ENCODE measurements at places on chromosomes 7 and 10. TPM values are rescaled to one million over a fixed set of nuclear protein-coding genes. Genes with fewer than 3 reads are reported as not detected.

DNA sequence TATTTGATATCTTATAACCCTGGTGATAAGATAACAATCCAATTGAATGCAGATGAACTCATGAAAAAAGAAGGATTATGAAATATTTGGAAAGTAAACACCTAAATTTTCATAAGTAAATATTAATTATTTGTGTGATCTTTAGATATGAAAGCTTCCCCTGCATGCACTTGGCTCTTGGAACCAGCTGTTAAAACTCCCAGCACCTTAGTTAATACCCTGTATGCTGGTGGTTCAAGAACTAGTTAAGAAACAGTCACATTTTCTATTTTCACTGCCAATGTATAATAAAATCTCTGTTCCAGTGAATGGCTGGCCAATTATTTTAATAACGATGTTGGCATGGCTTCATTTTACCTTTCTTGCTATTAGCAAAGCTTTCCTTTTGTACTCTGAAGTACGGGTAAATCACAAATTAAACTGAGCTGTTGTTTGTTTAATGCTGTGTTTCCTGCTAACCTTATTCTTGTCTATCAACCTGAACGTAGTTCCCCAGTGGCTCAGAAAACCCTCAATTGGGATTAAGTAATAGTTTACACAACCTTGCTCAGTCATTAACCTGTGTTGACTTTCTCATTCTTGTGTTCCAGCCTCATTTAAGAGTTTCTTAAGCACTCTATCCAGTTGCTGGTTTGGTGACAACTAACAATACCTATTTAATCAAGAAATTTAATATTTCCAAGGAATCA is 38.9 kb downstream of the MET start:
- DNase-seq = no peak

FAM221A gene
- 0.51 TPM for total RNA-seq

- DNase-seq = no peak
Measured at GRCh38 chr10:37865264-37865663, 7.9 kb upstream of the ZNF248 start.

DNA sequence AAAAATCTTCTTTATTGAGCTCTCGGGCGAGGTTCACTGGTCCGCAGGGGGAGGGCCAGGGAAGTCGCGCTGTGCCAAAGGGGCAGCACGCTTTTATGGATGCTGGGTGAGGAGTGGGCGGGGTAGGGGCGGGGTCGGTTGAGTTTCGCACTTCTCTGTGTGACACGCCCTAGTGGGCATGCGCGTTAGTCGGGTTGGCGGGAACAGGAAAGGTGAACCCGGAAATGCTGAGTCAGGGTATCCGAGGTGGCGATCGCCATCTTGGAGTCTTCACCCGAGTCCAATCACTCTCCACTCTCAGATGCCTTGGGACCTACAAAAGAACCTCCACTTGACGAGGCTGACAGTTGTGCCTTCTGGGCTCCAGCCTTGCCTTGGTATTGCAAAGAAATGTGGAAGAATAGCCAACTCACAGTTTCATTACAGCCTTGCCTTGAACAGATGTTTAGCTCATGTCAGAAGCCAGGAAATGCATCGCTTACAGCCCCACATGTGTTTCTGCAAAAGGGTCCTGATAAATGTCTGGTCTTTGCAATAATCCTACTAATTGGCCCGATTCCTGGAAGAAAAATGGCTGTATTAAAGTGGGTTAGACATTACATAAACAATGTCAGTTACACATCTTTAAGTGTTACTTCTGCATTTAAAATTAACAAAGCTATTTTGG is 64.1 kb downstream of the AHR start:
- DNase-seq = no peak

GRCh38 chr10:8473205-8473604 is 418.7 kb downstream of the GATA3 start:
- peak; percentile 27 for DNase-seq

- no peak for DNase-seq
Measured at GRCh38 chr10:119253433-119254174, 46.2 kb downstream of the GRK5 start.

MAGI2 gene
- 2.0 TPM for total RNA-seq

CCDC146 gene
- total RNA-seq = 0.43 TPM

DNA sequence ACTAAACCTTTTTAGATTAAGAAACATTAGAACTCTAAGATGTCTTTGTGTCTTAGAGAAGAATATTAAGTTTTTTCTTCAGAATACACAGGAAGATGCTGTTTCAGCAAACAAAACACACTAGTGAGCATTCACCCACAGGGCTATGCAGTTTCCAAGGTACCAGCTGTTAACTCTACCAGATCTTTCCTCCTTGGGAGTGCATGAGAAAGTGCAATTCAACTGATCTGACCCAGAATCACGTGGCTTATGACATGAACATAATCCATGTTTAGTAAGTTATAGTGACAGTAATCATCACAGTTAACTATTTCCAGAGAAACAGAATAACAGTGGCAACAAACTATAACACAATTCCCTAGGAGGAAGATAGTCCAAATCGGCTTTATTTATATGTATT is 270.7 kb downstream of the CACNA2D1 start:
- peak; percentile 73 for DNase-seq

AKR1D1 gene
- total RNA-seq = 0.13 TPM

GRCh38 chr7:50261593-50261992 is 42.9 kb upstream of the IKZF1 start:
- DNase-seq = no peak

GRCh38 chr10:132192991-132193665 is 6.4 kb downstream of the DPYSL4 start:
- DNase-seq = no peak

GIMAP5 gene
- total RNA-seq = 0.35 TPM

MCM10 gene
- 11.6 TPM for total RNA-seq

- no peak for DNase-seq
Measured at GRCh38 chr10:131662851-131663250, 238.0 kb upstream of the PPP2R2D start.

DNA sequence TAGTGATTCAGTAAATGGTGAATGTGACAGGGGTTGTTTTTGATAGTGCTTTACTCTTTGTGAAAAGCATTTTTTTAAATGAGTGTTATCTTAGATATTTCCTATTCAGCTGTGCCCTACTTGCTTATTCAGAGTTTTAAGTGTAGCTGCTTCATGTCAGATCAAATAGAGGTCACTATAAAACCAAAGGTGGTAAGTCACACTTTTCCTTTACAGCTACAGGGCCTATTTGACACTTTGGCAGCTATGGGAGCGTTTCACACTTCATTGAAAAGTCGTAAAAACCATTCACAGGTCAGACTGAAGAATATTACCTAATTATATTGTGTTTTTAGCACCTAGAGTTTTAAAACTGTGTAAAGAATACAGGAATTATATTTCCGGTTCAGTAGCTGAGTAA is 67.3 kb downstream of the ANKIB1 start:
- no peak for DNase-seq

- no peak for DNase-seq
Measured at GRCh38 chr10:103951183-103951582, 15.8 kb upstream of the SLK start.

GCC1 gene
- total RNA-seq = 25.8 TPM

DNA sequence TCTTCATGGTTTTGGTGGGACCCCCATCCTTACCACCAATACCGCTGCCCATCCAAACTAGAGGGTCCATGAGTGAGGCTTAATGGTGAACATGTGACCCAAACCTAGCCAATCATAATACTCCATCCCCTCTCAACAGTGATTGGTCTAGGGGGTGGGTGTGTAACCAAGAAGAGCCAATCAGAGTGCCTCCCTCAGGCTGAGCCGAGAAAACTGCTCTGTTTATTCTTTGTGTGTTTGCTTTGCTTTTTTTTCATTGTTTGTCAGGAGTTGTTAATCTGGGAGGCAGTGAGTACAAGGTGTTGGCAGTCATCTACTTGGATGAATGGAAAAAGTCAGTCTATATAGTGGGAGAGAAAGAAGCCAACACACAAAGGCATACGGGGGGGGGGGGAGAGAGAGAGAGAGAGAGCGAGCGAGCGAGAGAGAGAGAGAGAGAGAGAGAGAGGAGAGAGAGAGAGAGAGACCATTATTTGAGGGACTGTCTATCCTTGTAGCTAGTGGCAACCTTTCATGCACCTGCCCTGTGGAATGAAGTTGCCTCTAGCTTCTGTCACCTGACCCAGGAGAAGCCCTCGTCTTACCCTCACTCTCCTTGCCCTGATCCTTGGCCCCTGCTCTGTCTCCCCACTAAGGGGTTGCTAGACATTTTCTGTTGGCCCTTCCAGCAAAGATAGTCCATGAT is 441.7 kb downstream of the TYW1 start:
- peak; percentile 35 for DNase-seq

UNC5B gene
- 0.90 TPM for total RNA-seq

GRCh38 chr7:71303566-71303965 is 171.6 kb downstream of the GALNT17 start:
- no peak for DNase-seq

GRCh38 chr7:23473844-23474093 is 3.5 kb upstream of the IGF2BP3 start:
- DNase-seq = no peak

VPS50 gene
- total RNA-seq = 57.4 TPM
